ENCODE measurements at places on chromosomes 1 and 21.

GRCh38 chr1:182392050-182393028 lies 749 bp upstream of the GLUL start:
- no peak for DNase-seq

GRCh38 chr21:16424331-16424751 lies 694.6 kb downstream of the USP25 start:
- DNase-seq: no peak

DNA sequence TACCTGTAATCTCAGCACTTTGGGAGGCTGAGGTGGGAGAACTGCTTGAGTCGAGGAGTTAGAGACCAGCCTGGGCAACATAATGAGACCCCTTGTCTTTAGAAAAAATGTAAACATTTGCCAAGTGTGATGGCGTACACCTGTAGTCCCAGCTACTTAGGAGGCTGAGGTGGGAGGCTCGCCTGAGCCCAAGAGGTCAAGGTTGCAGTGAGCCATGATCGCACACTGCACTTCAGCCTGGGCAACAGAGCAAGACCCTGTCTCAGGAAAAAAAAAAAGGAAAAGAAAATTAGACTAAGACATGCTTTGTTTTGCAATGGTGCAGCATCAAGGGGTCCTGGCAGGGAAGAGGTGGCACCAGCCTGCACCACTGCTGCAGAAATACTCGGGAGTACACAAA lies 16.8 kb upstream of the GPR157 start:
- DNase-seq: no peak

DNA sequence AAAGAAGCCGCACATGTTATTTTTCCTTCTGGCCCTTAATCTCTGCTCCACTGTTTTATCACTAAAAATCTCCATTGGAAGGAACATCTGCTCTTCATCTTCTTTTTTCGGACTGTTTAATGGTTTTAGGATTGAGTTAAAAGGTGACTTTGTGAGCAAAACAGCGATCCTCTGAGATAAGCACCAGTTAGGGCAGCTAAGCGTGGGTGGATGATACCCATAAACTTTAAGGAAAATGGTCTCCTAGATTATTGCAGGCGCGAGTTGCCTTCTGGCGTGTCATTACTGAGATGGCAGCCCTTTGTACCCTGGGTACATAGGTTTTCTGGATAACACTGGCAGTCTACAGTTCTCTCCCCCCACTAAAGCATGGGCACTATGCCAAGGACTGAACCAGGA lies 44.0 kb upstream of the HMGB4 start:
- DNase-seq: no peak

DNA sequence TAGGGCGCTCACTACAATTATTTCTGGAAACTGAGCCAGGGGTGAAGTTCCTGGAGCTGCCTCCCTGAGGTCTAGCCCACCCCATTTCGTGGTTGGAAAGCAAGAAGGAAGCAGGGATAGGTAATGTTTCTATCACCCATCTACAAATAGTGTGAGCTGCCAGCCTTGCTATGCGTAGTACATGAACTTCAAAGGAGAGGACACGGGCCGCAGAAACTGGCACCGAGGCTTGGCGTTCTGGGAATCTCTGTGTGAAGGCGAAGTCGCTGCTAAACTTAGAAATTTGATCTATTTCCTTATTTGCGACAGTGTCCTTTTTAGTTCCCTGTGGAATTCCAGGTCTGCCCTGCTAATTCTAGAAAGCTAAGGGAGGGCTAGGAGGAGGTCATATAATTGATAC lies 49.6 kb upstream of the NTPCR start:
- no peak for DNase-seq

DNA sequence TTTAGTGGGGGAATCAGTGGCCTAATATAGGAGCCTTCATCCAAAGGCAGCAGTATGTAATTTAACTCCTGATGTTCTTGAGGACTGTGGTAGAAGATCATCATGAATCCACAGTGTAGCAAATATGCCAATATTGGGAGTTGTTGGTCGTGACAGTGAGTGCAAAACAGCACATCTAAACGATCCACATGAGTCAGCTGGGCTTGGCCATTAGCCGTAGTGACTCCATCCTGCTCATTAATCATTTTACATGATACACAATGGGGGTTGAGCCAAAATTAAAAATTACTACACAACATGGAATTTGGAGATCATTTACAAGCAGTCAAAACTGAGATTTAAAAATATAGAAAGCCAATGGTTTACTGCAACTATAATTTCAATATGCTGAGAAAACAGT lies 653.9 kb upstream of the CAMK1G start:
- no peak for DNase-seq

GRCh38 chr21:17514124-17514845 lies 1.4 kb downstream of the CXADR start:
- DNase-seq: no peak

- no peak for DNase-seq
These were observed 6.4 kb downstream of the NUAK2 start for GRCh38 chr1:205315008-205315618.
